Cortex of kidney (tissue), 1 donor: ENCODE measurements at places on chromosomes 13 and 19.

DNA sequence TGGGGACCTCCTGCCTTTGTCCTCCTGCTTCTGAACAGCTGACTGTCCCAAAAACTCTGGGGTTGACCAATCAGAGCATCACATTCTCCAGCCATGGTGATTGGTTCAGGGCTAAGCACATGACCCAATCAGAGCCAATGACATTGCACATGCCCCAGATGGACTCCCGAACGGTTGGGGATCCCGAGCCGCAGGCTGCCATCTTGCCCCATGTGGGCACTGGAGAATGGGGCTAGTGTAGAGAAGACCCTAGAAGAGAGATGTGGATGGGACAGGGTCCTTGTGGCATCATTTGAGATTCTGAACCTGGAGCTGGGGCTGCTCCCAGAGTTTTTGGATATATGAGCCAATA is 31.3 kb upstream of the PEPD start:
- no peak for DNase-seq

DNA sequence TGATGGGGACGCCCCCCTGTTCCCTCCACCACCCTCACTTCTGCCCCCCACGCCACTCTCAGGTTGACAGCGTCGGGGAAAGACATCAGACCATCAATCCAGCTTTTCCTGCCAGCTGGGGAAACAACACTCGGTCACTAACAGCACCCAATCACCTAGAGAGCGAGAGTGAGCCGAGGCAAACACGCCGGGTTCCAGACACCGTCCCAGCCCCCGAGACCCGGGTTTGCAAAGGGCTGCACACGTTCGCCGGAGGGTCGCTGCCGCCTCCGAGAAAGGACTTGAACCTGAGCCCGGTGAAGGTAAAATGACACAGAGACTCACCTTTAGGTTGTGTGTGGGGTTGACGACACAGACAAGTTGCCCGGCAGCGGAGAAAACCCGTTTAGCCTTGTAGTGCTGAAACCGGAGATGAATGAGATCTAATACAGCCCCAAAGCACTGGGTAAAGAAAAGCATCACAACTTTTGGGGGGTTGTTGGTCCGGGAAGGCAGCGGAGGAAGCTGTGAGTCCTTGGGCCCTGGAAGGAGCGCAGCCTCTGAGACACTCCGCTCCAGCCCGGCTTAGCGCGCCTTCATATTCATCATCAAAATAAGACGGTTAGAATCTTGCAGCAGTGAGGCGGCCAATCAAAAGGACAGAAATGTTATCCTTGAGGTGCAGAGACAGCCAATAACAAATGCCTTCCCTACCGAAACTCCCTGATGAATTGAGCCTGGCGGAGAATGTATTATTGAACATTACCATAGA is at the start of gene SIAH3:
TSS of gene SIAH3 (minus strand) at position 583 of the 751 bp plus-strand sequence. CDS start at position 459, 124 bp downstream.
- no peak for DNase-seq

GRCh38 chr13:33471204-33471603 is 185.6 kb upstream of the STARD13 start:
- no peak for DNase-seq

DNA sequence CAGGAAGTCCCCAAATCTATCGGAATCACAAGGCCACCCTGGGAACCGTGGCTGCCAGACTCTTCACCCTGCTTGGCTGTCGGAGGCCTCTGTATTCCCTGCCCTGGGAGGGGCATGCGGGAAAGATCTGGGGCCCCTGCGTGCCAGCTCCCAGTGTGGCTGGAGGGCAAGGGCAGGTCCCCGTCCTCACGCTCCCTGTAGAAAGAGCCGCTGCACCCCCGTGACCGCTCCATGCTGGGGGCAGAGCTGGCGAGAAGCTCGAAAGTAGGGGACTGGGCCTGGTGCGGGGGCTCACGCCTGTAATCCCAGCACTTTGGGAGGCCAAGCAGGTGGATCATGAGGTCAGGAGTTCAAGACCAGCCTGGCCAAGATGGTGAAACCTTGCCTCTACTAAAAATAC is 208.4 kb upstream of the SOX1 start:
- no peak for DNase-seq

DNA sequence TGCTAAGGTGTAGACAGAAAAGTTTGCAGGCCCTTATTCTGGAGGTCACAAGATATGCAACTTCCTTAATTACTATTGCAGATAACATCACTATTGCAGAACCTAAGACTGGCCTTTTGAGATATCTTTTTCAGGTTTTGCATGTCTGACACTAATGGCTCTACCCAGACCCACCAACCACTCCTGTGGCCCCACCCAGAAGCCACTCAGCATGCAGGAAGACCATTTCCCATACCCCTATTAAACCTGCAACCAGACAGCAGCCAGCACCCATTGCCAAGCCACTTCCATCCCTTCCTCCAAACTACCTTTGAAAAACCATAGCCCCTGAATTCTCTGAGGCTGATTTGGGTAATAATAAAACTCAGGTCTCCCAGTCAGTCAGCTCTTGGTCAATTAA is 297.6 kb downstream of the SLITRK6 start:
- DNase-seq: no peak

GRCh38 chr13:44921246-44921877 is 67.9 kb downstream of the NUFIP1 start:
- no peak for DNase-seq

DNA sequence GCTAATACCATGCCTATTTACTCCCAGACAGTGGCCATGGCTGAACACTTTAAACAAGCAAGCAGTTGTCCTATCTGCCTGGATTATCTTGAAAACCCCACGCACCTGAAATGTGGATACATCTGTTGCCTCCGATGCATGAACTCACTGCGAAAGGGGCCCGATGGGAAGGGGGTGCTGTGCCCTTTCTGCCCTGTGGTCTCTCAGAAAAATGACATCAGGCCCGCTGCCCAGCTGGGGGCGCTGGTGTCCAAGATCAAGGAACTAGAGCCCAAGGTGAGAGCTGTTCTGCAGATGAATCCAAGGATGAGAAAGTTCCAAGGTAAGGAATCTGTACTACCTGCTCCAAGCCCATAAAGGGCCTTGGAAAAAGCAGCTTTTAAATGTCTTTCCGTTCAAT is 8.6 kb downstream of the RFPL4AL1 start:
- DNase-seq: no peak

GRCh38 chr19:58083021-58083420 is 15.0 kb downstream of the ZSCAN18 start:
- DNase-seq: no peak

DNA sequence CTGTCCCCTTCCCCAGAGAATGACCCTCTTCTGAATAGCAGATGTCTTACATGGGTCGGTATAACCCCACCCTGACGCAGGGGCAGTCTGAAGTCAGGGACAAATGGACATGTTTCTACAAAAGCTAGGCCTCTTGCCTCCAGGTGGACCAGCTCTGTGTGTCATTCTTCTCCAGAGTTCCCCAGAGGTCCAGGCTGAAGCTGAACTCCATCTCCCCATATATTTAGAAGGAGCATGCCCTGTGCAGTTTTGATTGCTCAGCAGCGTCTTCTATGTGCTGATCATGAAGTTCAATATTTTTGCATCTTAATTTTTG is 8.8 kb upstream of the NALCN start:
- DNase-seq: no peak

- no peak for DNase-seq
Measured at GRCh38 chr19:11659612-11660011, 62.3 kb downstream of the ZNF627 start.

- DNase-seq: no peak
Measured at GRCh38 chr19:3527238-3527910, 11.6 kb upstream of the TEKTIP1 start.

DNA sequence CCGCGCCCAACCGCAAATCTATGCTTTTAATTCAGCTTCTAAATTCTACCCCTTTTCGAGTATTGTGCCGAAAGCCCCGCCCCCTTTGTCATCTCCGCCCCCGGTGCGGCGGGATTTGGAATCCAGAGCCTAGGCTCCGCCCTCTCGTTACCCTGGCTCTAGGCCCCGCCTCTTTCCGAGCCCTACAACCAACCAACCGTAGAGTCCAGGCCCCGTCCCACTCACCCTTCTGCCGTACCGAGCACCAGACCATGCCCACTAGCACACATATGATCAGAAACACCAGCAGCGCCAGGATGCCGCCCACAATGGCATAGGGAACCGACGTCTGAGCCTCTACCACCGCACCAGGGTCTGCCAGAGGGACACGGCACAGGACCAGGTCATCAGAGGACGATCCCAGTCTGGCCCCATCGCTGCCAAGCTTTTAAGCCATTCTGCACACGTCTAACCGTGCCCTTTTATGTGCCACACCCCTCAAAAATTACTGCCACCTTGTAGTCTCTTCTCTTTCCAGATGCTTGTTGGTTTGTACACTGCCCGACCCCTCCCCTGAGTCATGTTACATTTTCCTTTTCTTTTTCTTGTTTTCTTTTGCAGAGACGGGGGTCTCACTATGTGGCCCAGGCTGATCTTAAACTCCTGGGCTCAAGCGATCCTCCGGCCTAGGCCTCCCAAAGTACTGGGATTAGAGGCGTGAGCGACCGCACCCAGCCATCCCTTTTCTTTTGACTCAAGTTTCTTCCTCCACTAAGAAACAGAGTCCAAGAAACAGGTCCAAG is 4.7 kb upstream of the ZNF428 start:
- DNase-seq: no peak

DNA sequence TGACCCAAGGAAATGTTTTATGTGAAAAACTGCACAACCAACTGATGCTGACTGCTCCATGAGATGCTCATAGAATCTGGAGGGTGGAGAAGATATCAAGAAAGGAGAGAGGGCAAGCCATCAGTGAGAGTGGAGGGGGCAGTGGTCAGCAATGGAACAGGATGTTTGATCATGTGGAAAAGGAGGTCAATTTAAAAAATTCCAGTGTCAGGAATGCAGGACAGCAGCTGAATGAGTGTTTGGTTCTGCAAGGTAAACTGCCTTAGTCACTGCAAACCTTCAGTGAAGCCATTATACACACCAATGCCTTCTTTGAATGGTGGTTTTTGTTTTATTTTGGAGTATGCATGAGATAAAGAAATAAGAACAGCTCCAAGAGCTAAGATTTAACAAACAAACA is 121.5 kb downstream of the FGF14 start:
- no peak for DNase-seq

- no peak for DNase-seq
Measured at GRCh38 chr19:38030686-38031422, 123.8 kb downstream of the SIPA1L3 start.

DNA sequence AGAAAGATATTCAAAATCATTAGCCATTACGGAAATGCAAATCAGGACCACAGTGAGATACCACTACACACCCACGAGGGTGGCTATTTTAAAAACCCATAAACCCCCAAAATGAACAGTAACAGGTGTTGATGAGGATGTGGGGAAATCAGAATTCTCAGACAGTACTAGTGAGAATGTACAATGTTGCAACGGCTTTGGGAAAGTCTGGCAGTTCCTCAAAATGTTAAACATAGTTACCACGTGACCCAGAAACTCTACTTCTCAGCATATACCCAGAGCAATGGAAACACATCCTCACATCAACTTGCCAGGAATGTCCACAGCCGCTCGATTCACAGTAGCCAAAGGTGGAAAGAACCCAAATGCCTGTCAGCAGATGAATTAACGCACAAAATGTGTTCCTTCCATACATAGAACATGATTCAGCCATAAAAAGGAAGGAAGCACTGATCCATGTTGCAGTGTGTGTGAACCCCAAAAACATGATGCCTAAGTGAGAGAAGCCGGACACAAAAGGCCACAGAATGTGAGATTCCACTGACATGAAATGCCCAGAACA is 7.0 kb downstream of the PLVAP start:
- no peak for DNase-seq

DNA sequence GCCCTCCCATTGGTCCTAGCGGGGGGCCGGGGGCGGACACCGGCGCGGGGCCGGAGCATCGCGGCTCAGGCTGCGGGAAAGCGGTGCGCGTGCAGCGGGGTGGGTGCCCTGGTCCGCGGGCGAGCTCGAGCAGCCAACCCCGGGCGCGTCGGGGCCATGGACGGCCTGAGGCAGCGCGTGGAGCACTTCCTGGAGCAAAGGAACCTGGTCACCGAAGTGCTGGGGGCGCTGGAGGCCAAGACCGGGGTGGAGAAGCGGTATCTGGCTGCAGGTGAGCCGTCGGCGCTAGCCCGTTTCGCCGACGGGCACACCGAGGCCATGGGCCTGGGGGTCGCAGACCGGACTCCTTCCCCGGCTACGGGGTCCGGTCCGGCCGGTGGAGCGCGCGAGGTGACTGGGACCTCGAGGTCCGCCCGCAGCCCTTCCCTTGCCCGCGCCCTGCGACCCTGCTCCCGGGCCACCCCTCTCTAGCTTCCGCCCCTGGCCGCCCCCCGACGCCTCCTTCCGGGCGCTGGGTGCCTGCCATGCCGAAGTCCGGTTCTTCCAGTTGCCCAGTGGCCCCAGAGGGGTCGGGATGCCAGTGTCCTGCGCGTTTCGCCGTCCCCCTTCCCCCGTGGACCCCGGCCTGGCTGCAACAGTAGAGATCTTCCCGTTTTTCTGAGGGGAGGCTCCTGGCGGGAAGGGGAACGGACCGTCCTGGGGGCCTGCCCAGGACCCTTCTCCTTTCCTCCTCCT is at the start of gene REEP6:
TSS of gene REEP6 (plus strand) at position 68 of the 735 bp plus-strand sequence. CDS start at position 157, 89 bp downstream.
- no peak for DNase-seq

DNA sequence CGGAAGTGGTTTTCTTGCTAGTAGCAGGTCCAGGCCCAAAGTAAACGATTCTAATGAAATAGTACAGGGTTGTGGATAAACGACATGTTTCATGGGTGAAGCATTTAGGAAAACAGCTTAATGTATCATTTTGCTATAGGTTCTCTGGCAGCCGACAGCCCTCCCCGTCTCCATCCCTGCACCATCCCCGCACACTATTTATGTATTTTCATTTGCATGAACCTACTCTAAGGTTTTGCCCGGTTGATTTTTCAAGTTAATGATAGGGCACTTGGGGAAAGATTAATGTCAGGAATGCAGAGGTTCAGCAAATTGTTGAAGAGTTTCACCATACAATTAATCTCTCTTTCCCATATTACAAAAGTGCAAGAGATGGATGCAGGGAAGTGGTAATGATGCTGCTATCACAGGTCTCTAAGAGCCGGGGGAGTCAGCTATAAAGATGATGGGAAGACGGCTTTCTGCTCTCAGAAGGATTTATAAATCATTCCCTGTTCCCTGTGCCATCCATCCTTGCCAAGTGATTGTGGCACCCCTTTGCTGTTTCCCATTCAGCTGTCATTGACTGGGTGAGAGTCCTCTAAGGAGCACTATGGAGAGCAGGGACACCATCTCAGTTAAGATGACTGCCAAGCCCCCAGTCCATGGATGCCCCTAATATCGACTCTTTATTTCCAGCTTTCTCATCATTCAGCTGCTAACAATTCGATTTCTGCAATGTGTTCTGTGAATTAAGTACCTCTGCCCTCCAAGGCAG is 186.3 kb downstream of the IRS2 start:
- DNase-seq: no peak

- DNase-seq: no peak
Measured at GRCh38 chr19:32061315-32061714, 284.1 kb upstream of the ZNF507 start.

DNA sequence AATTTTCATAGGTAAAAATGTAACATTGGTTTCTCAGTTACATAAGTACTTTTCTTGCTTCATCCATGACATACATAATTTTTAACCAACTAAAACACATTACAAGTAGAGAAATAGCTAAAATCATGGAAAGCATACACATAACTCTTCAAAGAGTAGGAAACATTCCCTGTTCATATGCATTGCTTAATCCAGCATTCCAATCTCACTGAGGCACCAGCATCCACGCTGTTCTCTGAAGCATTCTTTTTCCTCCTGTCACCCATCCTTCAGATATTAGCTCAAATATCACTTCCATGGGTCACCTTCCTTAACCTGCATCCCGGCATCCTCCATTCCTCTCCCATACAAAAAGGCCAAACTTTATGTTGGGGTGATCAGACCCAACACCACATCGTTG is 79.1 kb downstream of the ZNF254 start:
- DNase-seq: no peak

GRCh38 chr19:44960906-44961728 is 5.9 kb downstream of the CLPTM1 start:
- DNase-seq: no peak
